Cardiac septum (tissue), 1 donor: ENCODE measurements at places on chromosomes 2 and 18. TPM values are rescaled to one million over a fixed set of nuclear protein-coding genes. Genes with fewer than 3 reads are reported as not detected.

Gene AMER3
- not detected for total RNA-seq

Gene DLGAP1
- total RNA-seq = 6.5 TPM

Gene TCF4
- 69.9 TPM for total RNA-seq

Gene MYOM1
- total RNA-seq = 878 TPM

Gene POTEJ
- total RNA-seq = not detected

Gene NEMP2
- 3.6 TPM for total RNA-seq

GRCh38 chr2:66890166-66890742 is 455.3 kb downstream of the MEIS1 start:
- no peak for DNase-seq

DNA sequence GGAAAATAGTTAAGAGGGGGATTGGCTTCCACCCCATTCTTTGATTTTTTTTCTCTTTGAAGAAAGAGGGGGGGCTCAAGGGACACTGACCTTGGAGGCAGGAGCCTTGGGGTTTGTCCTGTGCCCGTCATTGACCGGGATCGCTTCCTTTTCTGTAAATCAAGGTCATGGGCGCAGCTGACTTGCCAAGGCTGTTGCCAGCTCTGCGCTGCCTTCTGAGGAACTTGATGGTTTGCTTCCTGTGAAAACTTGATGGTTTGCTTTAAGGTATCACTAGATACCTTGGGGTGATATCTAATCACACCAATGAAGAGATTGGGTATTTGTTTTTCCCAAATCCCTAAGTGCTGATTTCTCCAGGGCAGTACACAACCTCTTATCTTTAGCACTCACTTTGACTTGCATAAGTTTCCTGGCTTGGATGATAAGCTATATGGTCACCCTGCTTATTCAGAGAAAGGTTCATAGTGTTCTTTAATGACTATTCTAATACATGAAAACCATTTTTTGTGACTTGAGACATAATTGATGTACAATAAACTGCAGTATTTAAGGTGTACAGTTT is 56.0 kb downstream of the DGKD start:
- no peak for DNase-seq

DNA sequence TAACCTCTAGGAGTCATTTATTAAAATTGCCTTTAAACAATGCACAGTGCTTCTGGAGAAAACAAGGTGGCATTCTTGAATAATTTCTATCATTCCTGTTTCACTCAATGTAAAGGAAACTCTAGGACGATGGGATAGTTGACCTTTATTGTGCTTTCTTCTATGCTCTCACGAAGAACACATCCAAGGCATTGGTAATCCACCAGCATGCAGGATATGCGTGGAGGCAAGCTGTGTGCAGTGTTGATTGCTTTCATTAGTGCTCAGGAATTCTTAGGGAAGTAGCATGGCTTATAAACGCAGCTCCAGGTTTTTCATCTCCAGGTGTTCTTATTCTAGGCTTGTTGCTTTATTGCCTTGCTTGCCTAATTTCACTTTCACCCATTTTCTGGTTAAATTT is 58.4 kb upstream of the CAVIN2 start:
- no peak for DNase-seq

DNA sequence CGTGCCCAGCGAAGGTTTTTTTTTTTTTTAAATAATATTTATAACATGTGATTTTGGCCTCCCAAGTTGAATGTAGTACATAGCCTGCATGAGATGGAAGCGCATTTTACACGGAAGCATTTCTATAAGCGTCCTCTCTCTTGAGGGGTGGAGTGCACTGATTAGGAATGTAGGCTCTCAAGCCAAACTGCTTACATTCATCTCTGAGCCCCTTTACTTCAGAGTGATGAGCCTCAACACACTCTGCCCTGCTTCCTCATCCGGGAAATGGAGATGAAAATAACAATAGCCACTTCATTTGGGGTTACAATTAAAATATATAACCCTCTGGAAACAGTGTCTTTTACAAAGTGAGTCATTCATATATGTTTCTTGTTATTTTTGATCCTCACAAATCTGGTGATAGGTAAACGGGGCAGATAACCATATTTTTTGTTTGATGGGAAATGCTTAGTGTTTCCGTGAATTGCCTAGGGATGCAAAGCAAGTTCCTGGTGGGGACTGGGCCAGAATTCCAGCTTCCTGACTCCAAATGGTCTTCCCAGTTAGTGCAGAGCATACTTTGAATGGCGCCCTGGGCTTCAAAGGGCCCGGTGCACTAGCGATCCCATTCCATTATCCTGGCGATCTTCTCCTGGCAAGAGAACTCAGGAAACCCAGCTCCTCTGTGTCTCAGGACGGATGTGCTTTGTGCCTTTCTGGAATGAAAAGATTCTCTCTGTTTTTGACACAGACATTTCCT is 124.3 kb downstream of the PIEZO2 start:
- no peak for DNase-seq

DNA sequence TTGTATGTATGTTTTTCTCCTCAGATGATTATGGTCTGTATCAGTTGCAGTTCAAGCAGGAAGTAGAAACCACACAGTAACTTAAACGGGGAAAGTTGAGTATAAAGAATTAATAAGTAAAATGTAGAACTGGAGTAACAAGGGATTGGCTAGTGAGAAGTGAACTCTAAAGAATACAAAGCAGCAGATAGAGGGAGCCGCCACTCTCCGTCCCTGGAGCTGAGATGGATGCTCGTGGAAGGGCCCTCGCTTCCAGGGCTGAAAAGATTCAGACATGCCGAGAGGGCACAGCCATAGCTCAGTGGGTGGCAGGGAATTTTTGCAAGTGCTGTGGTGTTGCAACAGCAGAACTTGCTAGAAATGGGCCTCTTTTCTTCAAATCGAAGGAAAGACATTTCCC is 155.8 kb downstream of the COL6A3 start:
- DNase-seq = no peak
